ENCODE measurements at places on chromosomes 1 and 21.

- no peaks in the 10 kb centered on the region for H3K27me3 ChIP-seq
- no peaks in the 10 kb centered on the region for H3K36me3 ChIP-seq
- no peaks in the 10 kb centered on the region for H3K4me1 ChIP-seq
- no peak overlapping the region for H3K4me3 ChIP-seq
- DNase-seq = no peak
These were observed 25.1 kb downstream of the WARS2 start for GRCh38 chr1:119115311-119115710.

DNA sequence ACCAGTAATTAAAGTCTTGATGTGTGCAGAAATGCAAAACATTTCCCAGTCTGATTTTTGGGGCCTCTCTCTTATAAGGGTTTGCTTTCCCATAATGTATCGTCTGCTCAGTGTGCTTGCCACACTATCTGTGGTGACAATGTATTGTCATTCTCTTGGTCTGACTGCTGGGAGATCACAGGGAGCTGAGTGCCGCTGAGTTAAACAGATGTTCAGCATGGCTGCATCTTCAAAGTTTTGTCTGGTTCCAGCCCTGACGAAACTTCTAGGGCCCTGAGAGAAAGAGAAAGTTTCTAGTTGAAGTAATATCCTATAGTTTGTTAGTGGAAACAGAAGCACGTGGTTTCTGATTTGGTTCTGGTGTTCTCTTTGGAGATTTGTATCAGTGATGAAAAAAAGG is 42.6 kb downstream of the DNM3 start:
- H3K36me3 ChIP-seq = no peaks in the 10 kb centered on the region
- H3K27ac ChIP-seq = no peak overlapping the region
- H3K4me1 ChIP-seq = peaks cover 13% of the 10 kb centered on the region
- DNase-seq = no peak

- no peaks in the 10 kb centered on the region for H3K4me1 ChIP-seq
- no peak overlapping the region for H3K27ac ChIP-seq
- H3K36me3 ChIP-seq = no peaks in the 10 kb centered on the region
- no peak for DNase-seq
- no peak overlapping the region for H3K4me3 ChIP-seq
These were observed 255.5 kb upstream of the LRRC7 start for GRCh38 chr1:69312055-69312732.

DNA sequence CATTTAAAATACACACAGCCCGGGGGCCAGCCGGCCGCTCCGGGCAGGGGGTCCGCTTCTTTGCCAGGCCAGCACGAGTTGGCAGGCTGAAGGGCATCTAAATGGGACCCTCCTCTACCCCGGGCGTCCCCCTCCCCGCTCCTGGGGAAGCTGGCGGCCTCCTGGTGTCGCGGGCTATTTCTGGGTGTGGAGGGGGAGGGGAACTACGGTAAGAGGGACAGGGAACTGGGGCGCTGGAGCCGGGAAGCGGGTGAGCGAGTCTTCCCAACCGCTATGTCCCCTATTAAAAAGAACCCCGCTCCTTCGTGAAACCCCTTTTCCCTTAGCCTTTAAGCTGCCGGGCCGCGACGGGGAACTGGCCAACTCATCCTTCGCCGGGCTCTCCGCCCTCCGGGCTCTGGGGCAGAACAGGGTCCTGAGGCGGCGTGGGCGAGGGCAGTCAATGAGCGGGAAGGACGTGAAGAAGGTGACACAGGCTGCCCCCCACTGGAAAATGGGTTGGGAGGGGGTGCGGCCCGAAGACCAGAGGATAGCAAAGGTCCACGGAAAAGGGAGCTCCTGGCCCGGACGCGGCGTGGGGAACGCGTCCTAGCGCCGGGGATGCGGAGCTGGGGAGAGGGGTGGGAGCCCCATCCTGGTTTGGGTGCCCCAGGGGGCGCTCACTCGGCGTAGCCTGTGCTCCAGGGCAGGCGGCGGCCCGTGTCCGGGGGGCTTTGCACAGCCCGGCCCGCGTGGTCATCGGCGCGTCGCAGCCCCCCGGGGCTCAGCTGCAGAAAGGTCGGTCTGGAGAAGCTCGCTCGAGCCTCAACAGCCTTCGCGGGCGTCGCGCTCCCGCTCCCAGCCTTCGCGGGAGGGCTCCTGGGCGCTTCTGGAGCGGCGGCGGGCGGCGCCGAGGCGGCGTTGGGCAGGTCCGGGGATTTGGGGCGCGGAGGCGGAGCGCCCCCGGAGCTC is 544 bp downstream of the PPM1J start:
- peaks cover 1% of the 10 kb centered on the region for H3K36me3 ChIP-seq
- peaks cover 30% of the 10 kb centered on the region for H3K27me3 ChIP-seq
- H3K27ac ChIP-seq = no peak overlapping the region
- H3K4me3 ChIP-seq = peak overlapping the region; percentile 84
- DNase-seq = no peak

DNA sequence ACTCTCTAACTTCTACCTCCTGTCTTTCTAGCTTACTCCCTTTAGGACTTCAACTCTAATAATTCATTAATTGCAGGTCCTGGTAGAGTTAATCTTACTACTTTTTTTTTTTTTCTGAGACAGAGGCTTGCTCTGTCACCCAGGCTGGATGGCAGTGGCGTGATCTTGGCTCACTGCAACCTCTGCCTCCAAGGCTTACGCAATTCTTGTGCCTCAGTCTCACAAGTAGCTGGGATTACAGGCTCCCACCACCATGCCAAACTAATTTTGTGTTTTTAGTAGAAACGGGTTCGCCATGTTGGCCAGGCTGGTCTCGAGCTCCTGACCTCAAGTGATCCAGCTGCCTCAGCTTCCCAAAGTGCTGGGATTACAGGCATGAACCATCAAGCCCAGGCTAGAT is 15.7 kb downstream of the BTBD8 start:
- DNase-seq = no peak
- H3K27me3 ChIP-seq = no peaks in the 10 kb centered on the region
- no peaks in the 10 kb centered on the region for H3K36me3 ChIP-seq

DNA sequence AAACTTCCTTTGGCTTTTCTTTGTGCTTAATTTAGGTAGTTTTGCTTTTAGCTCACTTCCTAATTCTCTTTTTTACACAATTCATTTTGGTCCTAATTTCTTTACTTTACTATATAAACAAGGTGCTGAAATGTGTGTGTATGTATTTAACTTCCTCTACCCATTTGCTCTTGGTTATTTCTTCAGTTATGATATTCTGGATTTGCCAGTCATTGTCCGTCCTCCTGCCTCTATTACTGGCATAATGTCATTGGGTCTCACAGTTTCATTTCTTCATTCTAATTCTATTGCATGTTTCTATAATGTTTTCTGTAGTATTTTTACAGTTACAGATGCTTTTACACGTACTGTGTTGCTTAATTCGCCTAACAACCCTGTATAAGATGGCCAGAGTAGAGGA is 96.2 kb downstream of the ZMYM4 start:
- H3K4me3 ChIP-seq = no peak overlapping the region
- H3K4me1 ChIP-seq = no peaks in the 10 kb centered on the region
- H3K27me3 ChIP-seq = no peaks in the 10 kb centered on the region
- no peak for DNase-seq
- no peak overlapping the region for H3K27ac ChIP-seq
- H3K36me3 ChIP-seq = peaks cover 17% of the 10 kb centered on the region

- no peak overlapping the region for H3K27ac ChIP-seq
- H3K27me3 ChIP-seq = no peaks in the 10 kb centered on the region
- H3K4me1 ChIP-seq = no peaks in the 10 kb centered on the region
- DNase-seq = no peak
- H3K4me3 ChIP-seq = no peak overlapping the region
These were observed 17.7 kb upstream of the TRNAU1AP start for GRCh38 chr1:28535180-28535579.

- H3K27me3 ChIP-seq = peaks cover 2% of the 10 kb centered on the region
- DNase-seq = no peak
- peak overlapping the region; percentile 29 for H3K4me3 ChIP-seq
- H3K36me3 ChIP-seq = peaks cover 43% of the 10 kb centered on the region
- no peak overlapping the region for H3K27ac ChIP-seq
- peaks cover 20% of the 10 kb centered on the region for H3K4me1 ChIP-seq
These were observed 2.1 kb downstream of the ZFP69 start for GRCh38 chr1:40479156-40479555.

DNA sequence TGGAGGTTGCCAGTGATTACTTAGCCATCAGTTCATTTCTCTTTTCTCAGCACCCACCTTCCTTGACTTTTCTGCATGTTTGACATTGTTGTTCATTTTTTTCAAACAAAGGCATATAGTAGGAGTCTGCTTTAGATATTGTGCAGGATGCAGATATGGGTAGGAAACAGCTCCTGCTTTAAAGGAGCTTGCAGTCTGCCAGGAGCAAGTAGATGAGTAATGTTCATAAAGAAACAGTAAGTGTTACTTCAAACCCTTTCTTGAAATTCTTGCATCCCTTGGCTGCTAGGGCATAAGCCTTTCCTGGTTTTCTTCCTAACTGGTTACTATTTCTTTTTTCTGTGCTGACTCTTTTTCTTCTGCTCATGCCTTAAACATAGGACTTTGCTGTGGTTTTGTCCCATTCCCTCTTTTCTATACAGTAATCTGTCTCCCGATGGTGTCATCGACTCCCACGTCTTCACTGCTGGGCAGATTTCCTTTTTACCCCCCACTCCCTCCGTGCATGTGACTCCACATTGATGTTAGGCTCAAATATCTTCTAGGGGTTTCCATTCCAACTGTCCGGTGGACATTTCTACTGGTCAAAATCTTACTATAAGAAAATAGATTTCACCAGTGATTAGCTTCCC is 20.4 kb downstream of the PTGFRN start:
- peaks cover 25% of the 10 kb centered on the region for H3K4me1 ChIP-seq
- H3K27me3 ChIP-seq = no peaks in the 10 kb centered on the region
- no peak overlapping the region for H3K27ac ChIP-seq
- no peak for DNase-seq

DNA sequence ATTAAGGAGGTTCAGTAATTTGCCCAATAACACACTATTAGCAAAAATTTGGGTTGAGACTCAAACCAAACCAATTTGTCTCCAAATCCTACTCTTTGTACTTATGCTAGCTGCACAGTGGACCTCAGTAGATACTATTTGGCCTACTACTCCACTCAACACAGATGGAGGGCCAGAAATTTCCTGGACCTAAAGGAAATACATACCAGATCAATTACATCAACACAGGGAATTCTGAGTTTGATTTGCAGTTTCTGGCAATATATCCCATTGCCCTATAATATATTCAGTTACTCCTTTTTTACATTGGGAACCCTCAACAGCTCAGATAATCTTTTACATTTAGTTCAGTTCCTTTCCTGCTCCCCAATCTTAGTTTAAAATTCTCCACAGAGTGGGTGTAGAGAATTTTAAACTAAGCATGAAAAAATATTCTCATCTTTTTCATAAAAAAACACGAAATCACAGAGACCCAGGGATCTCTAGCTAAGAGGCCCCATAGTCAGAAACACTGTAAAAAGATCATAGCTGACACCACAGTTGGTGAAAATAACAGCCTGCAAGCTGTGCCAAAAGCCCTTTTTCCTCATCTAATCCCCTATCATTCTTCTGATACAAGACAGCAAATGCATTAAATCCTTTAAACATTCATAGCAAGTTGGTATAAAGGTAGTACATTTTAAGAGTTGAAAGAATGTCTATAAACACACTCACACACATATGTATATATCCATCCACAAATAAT is 317.7 kb upstream of the ESRRG start:
- H3K27ac ChIP-seq = no peak overlapping the region
- no peaks in the 10 kb centered on the region for H3K27me3 ChIP-seq
- no peaks in the 10 kb centered on the region for H3K4me1 ChIP-seq

- H3K27ac ChIP-seq = no peak overlapping the region
These were observed 165.9 kb downstream of the ADGRL4 start for GRCh38 chr1:78840453-78841271.

DNA sequence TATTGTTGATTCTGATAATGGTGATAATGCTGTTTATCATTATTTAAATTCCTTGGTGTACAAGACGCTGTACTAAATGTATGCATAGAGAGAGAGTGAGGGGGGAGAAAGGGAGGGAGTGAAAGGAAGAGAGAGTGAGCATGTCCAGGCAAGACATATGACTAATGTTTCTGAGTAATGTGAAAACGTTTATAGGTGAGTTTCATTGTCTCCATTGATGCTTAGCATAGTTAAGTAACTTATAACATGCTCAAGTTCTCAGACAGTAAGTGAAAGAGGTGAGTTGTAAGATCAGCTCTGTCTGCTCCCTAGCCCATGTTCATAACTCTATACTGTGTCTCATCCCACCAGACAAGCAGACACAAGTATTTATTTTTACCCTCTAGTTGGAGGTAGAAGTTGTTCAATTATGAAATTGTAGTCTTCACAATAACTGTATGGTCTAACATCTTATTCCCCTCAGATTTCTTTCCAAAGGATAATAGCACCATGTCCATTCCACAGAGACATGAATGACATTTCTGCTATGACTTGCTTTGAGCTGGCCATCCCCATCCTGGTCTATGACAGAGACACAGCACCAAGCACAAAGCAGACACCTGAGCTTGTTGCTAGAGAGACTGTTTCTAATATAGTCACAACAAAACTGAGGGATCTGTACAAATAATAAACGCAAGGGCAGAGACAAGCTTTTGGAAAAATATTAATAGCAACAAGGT is 285.1 kb downstream of the CACNA1E start:
- peaks cover 4% of the 10 kb centered on the region for H3K27me3 ChIP-seq
- no peak overlapping the region for H3K4me3 ChIP-seq
- H3K4me1 ChIP-seq = no peaks in the 10 kb centered on the region
- H3K36me3 ChIP-seq = no peaks in the 10 kb centered on the region
- no peak overlapping the region for H3K27ac ChIP-seq

DNA sequence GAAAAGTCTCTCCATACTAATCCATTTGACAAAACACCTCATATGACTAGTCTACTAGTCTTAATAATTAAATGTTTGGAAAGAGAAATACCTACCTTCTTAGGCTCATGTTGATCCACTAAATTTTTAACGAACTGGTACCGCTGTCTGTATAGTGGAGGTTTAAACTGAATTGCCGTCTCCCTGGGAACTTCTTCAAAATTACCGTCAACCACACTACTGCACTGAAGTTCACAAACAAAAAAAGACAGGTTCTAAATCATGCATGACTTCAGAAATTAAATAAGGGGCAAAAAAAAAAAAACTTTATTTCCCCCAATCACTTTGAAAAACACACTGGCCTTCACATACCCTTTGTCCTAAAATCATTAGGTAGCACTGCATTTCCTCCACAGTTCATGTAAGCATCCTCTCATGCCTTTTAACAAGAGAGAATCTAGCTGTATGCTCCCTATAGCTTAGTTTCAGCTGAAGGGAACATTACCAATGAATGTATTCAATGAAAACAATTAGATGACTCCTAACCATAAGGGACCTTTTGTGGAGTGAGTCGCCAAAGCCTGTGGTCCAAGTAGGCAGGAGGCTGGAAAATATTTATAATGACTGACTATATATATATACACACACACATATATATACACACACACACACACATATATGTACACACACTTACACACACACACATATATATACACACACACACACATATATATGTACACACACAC is 3.4 kb downstream of the HENMT1 start:
- no peak overlapping the region for H3K4me3 ChIP-seq
- peaks cover 51% of the 10 kb centered on the region for H3K4me1 ChIP-seq
- H3K27ac ChIP-seq = peak overlapping the region; percentile 4
- H3K27me3 ChIP-seq = no peaks in the 10 kb centered on the region

GRCh38 chr1:11461531-11462137 is 17.3 kb upstream of the DISP3 start:
- DNase-seq = no peak
- H3K4me1 ChIP-seq = no peaks in the 10 kb centered on the region
- H3K36me3 ChIP-seq = no peaks in the 10 kb centered on the region
- no peak overlapping the region for H3K27ac ChIP-seq
- peaks cover 4% of the 10 kb centered on the region for H3K27me3 ChIP-seq
